Activated T-cell treated with anti-CD3 and anti-CD28 coated beads, Interleukin-2, amount 50 U/mL, for 72 hours (primary cell): ENCODE measurements at places on chromosomes 4 and X. TPM values are rescaled to one million over a fixed set of nuclear protein-coding genes. Genes with fewer than 3 reads are reported as not detected.

GLUD2 gene
- 0.23 TPM for total RNA-seq

NXF3 gene
- 0.12 TPM for total RNA-seq

NALF2 gene
- 0.69 TPM for total RNA-seq

LDB2 gene
- not detected for total RNA-seq

SCRG1 gene
- total RNA-seq: not detected

CCKAR gene
- total RNA-seq: not detected

FOXR2 gene
- not detected for total RNA-seq

GAB3 gene
- total RNA-seq: 6.2 TPM

CENPU gene
- total RNA-seq: 80.9 TPM

STATH gene
- total RNA-seq: not detected

TCEAL6 gene
- not detected for total RNA-seq

SLC9A7 gene
- total RNA-seq: 23.0 TPM

PIGA gene
- total RNA-seq: 46.2 TPM

ARHGAP6 gene
- total RNA-seq: not detected

FAAH2 gene
- total RNA-seq: 31.0 TPM

S100G gene
- not detected for total RNA-seq

TCEAL2 gene
- not detected for total RNA-seq

IL1RAPL1 gene
- not detected for total RNA-seq

CENPE gene
- 63.6 TPM for total RNA-seq

TMSB15C gene
- total RNA-seq: 6.0 TPM

ARL9 gene
- 0.29 TPM for total RNA-seq

BEX2 gene
- 45.6 TPM for total RNA-seq

IGFBP7 gene
- total RNA-seq: not detected

PARM1 gene
- 0.07 TPM for total RNA-seq
